ENCODE measurements at places on chromosomes 11 and 22.

DNA sequence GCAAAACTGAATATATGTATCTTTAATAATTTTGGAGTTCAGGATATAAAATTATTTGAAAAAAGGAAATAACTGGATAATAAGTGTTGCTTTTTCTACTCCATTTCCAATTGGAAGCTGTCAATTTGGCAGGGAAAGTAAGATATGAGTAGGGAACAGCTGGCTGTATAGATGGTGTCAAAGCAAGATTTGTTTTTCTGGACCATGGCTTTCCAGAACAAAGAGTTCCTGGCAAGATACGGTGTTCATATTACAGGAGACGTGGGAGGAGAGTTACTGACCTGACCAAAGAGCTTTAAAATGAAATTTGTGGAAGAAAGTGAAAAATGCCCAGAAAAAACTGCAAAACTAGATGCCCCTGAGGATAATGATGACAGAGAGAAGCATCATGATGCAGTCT is 442.7 kb upstream of the KIRREL3 start:
- DNase-seq = no peak

DNA sequence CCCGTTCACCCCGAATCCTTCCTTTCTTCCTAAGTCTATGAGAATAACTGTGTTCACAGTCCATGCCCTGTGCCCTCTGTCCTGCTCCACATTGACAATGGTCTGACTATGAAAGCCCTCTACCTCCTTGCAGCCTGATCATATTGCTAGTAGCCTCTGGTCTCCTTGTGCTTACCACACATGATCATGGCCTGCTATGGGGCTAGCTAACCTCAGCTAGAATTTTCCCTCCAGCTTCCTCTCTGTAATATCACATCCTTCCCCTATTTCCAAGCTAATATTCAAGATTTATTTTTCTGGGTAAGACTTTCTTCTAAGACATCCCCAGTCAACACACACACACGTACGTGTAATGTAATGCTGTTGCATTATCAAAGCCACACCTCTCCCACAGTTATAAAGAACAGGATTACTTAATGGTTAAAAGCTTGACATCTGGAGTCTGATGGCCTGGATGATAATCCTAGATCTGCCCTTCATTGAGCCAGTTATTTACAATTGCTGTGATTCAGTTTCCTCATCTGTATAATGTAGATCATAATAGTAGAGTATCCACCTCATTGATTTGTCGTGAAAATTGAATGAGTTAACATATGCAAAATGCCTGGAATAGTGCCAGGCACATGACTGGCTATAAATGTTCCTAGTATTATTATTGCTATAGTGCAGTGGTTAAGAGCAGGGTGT is 214.4 kb upstream of the BLID start:
- no peak for DNase-seq

GRCh38 chr11:43503417-43503816 is 144.7 kb downstream of the TTC17 start:
- no peak for DNase-seq

- no peak for DNase-seq
Observed at GRCh38 chr11:103091064-103091800, 728 bp downstream of the DCUN1D5 start.

- no peak for DNase-seq
Observed at GRCh38 chr11:14860511-14860910, 31.5 kb downstream of the CYP2R1 start.

DNA sequence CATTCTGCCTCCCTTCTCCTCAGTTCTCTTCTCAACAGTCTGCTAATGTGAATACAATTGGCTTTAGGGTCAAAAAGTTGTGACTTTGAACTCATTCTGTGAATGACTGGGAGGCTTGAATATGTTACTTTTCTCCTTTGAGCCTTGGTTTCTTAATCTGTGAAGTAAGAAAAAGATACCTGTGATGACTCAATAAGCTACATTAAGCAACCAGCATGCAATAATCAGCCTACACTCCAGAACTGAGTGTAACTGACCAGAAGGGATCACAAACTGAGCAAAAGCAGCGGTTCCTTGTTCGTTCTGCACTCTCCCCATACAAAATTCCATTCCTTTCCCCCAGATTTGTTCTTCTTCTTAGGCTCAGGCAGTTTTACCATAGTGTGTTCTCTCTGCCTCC is 23.4 kb downstream of the ZNF202 start:
- DNase-seq = no peak

GRCh38 chr11:61076506-61077304 is 25.6 kb upstream of the CD5 start:
- no peak for DNase-seq

DNA sequence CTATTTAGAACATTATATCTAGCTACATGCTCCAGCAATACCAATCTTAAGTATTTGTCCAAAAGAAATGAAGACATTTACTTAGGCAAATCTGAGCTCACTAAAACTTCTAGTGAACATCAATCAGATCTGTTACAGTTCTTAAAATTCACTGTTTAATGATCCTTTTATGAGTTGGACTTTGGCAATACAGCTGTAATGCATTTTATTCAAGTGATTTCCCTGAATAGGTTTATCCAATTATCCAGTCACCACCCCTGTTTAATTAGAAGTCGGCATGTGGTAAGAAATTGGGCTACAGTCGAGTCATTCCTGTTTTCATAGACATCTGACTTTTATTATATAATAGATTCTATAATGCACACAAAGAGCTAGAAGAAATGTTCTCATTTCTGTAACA is 1029.0 kb upstream of the TENM4 start:
- DNase-seq = no peak

DNA sequence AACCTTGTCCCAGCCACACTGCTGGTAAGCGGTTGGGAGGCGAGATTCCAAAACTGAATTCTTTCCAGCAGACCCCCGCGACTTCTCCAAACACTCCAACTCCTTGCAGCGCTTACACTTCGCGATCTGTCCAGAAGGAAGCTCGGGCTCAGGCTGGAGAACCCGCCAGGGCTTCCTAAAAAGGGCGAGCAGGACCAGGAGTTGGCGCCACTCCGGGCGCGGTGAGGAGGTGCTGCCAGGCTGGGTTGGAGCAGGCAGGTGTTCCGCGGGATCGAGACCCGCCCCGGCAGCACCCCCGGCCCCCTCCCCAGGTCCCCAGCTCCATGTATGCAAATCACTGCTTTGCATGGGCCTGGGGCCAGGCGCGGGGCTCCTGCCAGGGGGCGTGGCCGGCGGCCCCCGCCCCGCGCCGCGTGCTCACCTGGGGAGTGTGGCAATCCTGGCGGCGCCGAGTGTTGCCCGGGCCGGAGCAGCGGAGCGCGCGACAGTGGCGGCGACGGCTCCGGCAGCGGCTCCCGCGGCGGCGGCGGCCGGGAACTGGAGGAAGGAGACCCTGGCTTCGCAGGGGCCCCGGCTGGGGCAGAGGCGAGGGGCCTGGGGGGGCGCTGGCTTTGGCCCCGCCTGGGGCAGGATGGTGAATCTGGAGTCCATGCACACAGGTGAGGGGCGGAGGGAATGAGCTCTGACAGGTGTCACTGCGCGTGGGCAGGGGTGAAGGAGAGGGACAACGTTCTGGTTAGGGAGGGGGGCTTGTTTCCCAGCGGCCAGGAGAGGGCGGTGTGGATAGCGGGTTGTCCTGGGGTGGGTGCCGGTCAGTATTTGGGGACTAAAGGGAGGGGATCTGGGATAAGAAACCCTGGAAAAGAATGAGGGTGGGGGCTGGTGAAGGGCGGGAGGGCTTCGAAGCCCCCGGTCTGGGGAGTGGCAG is at the start of gene POU2F3:
Gene POU2F3 (plus strand): TSS at position 428 of the 928 bp plus-strand sequence. CDS start 204 bp downstream, at position 632.
- no peak for DNase-seq

- no peak for DNase-seq
Observed at GRCh38 chr11:72001285-72001684, 2.6 kb downstream of the IL18BP start.

Data from NCI-H1436 treated with DMSO at 0.1 percent for 48 hours (cell line).